Immature natural killer cell (primary cell): ENCODE measurements at places on chromosomes 12 and 14. TPM values are rescaled to one million over a fixed set of nuclear protein-coding genes. Genes with fewer than 3 reads are reported as not detected.

DNA sequence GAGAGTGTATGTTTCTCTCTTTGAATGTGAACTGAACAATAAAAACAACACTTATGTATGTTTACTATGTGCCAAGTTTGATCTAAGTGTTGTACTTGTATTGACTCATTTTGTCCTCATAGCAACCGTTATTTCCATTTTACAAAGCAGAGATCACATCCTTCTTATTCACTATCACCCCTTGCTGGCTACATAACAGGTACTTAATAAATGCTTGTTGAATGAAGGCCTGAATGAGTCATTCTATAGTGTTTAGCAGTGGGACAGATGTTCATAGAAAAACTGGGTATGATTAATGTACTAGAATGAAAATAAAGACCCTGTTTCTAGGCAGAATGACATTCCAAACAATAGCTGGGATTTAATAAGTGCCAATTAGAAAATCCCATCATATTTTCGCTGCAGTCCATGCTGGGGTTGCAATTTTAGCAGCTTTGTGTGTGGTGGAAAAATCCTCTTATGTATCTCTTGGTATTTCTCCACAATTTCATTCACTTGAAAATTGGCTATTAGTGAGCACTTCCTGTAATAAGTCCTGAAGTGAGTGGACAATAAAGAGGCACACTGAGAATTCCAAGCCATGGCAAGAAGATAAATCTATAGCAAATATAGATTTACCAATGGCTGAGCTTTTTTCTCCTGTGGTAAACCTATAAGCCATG lies 86.0 kb downstream of the FAR2 start:
- no peak for DNase-seq

DNA sequence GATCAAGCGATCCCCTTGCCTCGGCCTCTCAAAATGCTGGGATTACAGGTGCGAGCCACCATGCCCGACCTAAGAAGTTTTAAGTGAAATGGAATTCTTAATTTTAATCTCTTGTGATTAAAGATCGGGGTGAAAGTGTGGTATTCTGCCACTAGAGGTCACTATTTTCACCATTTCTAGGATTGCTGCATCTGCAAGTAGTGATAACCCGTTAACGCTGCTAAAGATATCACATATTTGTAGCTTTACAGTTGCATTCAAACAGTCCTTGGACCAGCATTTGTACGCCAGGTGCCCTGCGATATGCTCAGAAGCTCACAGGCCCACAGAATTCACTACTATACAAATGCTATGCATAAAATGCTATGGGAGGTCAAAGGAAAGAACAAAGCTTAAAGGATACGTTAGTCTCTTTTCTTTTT lies 19.3 kb downstream of the CCDC62 start:
- DNase-seq, result peak; percentile 47

- no peak for DNase-seq
These were observed 31.8 kb downstream of the ISCA2 start for GRCh38 chr14:74525361-74525851.

DNA sequence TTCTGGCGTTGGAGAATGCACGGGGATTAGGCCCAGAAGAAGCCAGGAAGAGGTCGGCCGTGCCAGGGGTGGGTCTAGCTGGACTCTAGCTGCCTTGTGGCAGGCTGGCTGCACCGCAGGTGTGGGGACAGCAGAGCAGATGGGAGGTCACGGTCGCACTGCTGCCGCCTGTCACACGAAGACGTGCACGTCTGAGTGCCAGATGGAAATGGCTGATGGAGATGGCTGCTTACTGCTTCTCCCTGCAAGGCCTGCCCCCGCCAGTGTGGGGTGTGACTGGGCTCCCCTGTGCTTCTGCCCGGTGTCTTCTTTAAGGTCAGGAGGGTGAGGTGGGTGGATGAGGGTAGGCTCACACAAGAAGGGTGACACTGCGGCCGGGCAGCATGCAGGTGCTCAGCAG lies 79.0 kb downstream of the MOK start:
- no peak for DNase-seq

GRCh38 chr14:61280526-61281185 lies 482 bp downstream of the TMEM30B start:
- peak; percentile 78 for DNase-seq

Gene SYT1
- not detected for polyA plus RNA-seq

Gene IKBIP
- 6.7 TPM for polyA plus RNA-seq
